ENCODE measurements at places on chromosomes 4 and X.

DNA sequence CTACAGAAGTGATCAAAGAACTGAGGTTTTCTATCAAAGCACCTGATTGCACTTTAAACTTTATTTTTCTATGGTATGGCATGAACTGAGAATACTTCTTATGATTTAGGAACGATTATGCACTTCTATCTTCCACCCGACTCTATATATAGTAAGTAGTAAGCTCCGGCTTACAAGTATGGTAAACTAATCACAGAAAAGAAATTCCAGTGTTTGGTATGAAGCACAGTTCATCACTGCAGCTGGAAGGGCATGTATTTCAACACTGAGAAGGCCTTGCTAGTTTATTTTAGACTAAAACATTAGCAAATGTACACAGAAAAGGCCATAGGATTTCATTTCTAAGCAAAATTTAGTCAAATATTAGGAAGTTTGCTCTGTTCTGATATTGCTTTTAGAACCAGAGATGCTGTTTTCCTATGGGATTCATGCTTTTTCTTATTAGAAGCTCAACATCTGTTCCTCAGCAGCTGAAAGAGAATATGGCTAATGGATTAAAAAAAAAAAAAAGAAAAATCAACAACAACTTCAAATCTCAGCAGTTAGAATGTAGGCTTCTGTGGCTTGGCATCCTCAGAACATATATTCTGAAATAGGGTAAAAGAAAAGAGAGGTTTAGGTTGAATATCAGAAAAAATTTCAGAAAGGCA, 273.5 kb downstream of the C4orf33 start:
- DNase-seq: no peak

GRCh38 chr4:7430368-7430964, 4.3 kb downstream of the PSAPL1 start:
- no peak for DNase-seq

DNA sequence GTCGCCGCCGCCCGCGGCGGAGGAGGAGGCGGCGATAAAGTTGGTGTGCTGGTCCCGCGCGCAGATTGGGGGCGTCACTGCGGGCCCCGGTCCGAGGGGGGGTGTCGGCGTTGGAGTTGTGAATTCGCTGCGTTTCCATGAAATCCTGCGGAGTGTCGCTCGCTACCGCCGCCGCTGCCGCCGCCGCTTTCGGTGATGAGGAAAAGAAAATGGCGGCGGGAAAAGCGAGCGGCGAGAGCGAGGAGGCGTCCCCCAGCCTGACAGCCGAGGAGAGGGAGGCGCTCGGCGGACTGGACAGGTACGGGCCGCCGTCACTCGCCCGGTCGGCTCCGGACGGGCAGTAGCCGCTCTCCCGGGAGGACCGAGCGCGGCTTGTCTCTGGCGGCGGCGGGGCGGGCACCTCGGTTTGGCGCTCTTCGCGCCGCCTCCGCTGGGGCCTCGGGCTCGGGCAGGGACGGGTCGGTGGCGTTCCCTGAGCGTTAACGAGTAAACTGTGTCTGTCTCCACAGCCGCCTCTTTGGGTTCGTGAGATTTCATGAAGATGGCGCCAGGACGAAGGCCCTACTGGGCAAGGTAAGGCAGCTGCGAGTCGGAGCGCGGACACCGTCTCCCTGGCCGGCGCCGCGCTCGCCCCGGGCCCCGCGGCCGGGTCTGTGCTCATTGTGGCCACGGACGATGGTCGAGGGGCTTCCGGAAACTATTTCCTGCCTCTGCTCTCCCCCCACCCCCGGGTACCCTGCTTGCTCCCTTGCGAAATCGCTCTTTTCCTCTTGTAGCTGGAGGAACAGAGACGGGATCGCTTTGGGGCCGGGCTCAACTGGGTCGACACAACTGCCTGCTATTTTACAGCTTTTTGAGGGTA, 658 bp downstream of the KDM6A start:
- peak; percentile 86 for DNase-seq

DNA sequence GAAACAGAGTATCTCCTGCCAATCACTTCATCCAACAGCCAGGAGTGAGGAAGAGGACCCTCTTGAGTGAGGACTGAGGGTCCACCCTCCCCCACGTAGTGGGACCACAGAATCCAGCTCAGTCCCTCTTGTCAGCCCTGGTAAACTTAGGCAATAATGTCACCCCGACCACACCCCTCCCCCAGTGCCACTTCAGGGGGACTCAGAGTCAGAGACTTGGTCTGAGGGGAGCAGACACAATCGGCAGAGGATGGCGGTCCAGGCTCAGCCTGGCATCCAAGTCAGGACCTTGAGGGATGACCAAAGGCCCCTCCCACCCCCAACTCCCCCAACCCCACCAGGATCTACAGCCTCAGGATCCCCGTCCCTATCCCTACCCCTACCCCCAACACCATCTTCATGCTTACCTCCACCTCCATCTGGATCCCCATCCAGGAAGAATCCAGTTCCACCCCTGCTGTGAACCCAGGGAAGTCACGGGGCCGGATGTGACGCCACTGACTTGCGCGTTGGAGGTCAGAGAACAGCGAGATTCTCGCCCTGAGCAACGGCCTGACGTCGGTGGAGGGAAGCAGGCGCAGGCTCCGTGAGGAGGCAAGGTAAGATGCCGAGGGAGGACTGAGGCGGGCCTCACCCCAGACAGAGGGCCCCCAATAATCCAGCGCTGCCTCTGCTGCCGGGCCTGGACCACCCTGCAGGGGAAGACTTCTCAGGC, at the start of the genes CSAG1 and MAGEA12:
CSAG1 (minus strand) TSS at position 461 of the 715 bp plus-strand sequence. CDS start 1,261 bp downstream, outside the sequence.
MAGEA12 (plus strand) TSS at position 497 of the 715 bp plus-strand sequence. CDS start 2,405 bp downstream, outside the sequence.
- DNase-seq: no peak

DNA sequence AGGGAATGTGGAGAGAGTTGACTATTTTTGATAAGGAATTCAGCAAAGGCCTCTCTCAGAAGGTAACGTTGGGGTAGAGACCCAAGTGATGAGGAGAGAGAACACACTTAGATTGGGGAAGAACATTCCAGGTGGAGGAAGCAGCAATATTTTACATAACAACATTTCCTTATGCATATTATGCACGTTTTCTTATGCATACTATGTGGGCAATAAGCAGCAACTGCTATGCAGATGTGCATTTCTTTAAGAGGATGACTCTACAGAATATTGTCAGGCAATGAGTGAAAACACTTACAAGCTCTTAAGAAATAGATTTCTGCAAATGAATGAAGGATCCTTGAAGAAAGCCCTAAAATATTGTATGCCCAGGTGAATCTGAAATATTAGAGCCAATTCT, 91.1 kb downstream of the TMEM47 start:
- no peak for DNase-seq

- no peak for DNase-seq
These were observed 5.8 kb downstream of the PAPSS1 start for GRCh38 chr4:107714256-107714655.

- no peak for DNase-seq
These were observed 65.2 kb downstream of the SERPINA7 start for GRCh38 chrX:105973387-105973739.

- no peak for DNase-seq
These were observed 4.1 kb downstream of the MSANTD1 start for GRCh38 chr4:3252831-3253641.

DNA sequence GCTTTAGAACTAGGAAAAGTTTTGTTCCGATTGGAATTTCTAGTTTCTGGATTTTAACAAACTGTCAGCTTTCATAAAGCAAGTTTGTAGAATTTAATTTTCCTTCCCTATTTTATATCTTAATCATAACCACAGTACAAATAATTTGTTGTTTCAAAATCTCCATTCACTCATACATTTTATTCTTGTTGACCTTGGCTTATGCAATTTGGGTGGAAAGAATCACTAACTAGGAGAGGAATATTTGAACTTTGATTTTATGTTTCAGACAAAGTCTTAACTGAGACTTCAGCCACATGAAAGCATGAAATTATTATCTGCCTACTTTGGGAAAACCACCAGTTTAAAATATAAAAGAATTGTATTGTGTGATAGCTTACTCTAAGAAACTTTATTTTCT, 427.9 kb downstream of the SPRY1 start:
- DNase-seq: no peak

GRCh38 chr4:53763813-53764597, 172.7 kb upstream of the LNX1 start:
- DNase-seq: no peak

DNA sequence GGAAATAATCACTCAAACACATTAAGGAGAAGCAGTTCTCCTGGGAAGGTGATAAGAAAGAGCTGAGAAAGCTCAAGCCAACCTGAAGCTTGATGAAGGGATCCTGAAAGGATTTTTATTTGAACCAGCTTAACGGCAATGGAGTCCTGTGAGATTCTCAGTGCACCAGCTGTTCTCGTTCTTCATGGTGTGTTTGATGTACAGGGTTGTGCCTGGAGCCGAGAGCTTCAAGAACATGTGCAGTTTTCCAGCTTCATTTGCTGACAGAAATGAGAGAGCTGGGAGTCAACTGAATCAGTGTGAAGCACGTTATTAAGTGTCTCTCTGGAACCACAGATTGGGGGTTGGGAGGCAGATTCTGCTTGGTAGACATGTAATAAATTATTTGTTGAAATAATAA, 115.7 kb downstream of the ANKRD50 start:
- no peak for DNase-seq

DNA sequence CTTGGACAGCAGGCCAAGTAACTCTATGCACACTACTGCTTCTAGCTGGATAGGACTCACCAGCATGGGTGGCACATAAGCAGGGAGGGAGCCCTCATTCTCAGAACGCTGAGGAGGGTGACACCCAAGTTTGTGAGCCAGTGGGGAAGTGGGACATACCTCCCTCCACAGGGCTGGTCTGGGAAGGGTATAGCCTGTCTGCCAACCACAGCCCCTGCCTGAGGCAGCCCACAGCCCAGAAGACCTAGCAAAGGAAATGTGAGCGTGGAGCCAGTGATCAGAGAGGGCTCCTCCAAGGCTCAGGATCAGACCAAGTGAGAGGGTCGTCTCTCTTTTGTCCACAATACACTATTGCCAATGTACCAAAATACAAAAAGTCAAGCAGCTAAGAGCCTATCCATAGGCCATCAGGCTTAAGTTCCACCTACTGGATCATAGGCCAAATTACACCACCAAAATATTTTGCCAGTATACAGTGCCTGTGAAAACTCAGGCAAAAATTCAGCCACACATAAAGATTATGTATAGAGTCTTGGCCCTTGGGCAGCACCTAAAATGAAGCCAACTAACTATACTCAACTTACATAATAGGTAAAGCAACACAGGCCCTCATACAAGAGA, 1203.1 kb downstream of the PCDH18 start:
- no peak for DNase-seq

DNA sequence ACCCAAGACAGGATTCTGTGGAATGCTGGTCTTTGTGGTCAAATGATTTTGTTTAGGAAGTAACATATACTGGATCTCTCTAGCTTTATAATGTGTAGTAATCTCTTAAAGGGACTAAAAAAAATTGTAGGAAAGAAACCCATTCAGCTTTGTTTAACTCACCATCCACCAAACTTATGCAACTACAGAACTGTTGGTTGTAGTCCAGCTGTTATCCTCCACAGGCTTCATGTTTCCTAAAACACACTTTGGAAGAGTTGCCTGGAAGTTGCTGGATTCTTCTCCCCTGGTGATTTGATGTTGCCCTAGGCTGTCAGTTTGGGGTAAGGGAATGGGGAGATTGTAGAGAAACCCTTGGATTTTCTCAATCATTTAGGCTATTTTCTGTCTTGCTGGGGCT, 89.3 kb downstream of the RLIM start:
- no peak for DNase-seq

DNA sequence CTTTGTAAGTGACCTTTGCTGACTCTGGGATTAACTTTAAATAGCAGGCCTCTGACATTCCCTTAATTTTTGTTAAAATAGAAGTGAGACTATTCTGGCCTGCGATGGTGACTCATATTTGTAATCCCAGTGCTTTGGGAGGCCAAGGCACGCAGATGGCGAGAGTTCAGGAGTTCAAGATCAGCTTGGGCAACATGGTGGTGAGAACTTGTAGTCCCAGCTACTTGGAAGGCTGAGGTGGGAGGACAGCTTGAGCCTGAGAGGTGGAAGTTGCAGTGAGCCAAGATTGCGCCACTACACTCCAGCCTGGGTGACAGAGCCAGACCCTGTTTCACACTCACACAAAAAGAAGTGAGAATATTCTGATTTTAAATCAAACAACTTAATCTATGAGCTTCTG, 27.3 kb downstream of the ZNF330 start:
- DNase-seq: no peak

GRCh38 chr4:23889814-23890341, at the start of gene PPARGC1A:
PPARGC1A (minus strand) TSS chr4:23890047; CDS start chr4:23889957, 90 bp downstream.
- no peak for DNase-seq

- no peak for DNase-seq
These were observed 22.7 kb upstream of the TMPRSS11F start for GRCh38 chr4:68152411-68152810.

DNA sequence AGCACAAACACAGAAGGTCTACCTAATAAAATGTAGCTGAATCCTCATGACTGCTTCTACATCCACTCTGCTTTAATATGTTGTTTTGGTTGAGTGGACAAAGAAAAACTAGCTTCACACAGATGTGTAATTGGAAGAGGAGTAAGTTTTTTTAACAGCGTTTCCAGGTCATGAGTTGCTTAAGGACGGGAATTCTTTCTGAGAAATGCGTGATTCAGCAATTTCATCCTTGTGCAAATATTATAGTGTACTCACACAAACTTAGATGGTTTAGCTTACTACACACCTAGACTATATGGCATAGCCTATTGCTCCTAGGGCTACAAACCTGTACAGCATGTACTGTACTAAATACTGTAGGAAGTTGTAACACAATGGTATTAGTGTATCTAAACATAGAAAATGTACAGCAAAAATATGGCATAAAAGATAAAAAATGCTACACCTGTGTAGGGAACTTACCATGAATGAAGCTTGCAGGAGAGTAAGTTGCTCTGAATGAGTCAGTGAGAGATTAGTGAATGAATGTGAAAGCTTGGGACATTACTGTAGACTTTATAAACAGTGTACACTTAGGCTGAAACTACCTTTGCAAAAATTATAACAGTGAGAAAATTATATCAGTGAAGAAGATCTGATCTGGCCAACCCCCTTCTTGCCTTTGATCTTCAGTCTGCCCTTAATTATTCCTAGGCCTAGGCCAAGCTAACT, 70.8 kb upstream of the IL15 start:
- no peak for DNase-seq

- peak; percentile 62 for DNase-seq
These were observed 19.8 kb downstream of the CENPVL3 start for GRCh38 chrX:51598899-51599298.

DNA sequence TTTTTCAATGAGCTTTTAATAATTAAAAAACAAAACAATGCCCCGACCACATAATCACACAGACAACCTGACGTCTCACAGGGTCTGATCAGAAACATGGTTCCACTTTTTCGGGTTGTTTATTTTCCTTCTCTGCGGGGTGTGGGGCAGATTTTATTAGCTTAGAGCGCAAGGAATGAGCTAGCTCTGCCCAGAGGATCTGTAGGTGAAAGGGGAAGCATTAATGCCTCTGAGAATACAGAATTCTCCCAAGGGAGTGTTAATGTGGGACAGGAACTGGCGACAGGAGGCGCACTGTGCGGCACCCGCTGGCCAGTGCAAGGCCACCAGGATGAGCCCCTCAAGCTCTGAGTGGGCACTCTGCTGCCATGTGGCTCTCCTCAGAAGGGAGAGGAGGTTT, 181.5 kb downstream of the TSPAN5 start:
- DNase-seq: no peak

GRCh38 chrX:80282535-80282934, 137.7 kb upstream of the TENT5D start:
- peak; percentile 12 for DNase-seq
